Activated T-helper 2 cell treated with anti-CD3 and anti-CD28 coated beads, Interferon-gamma antibody, Interleukin-2, Interleukin-4, amounts not matched to agents 10 μg/mL and 5 μg/mL and 100 μg/mL, durations not matched to agents 14 hours and 24 hours and 36 hours (primary cell): ENCODE measurements at places on chromosomes 13 and 19.
A peak's percentile ranks its signal among the peaks of the same experiment; 100 is the strongest.

- H3K36me3 ChIP-seq: no peaks in the 10 kb centered on the region
- no peaks in the 10 kb centered on the region for H3K27me3 ChIP-seq
Observed at GRCh38 chr13:66965181-66965580, 265.0 kb downstream of the PCDH9 start.

DNA sequence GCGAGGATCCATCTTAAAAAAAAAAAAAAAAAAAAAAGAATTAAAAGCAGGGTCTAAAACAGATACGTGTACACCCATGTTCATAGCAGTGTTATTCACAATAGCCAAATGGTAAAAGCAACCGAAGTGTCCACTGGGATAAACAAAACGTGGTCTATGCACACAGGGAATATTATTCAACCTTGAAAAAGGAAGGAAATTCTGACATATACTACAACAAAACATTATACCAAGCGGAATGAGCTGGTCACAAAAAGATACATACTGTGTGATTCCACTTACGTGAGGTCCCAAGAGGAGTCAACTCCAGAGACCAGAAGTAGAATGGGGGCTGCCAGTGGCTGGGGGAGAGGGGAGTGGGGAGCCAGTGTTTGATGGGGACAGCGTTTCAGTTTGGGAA is 14.7 kb upstream of the ADPRHL1 start:
- no peak for DNase-seq
- H3K36me3 ChIP-seq: peaks cover 17% of the 10 kb centered on the region
- no peak overlapping the region for H3K4me3 ChIP-seq
- peaks cover 2% of the 10 kb centered on the region for H3K4me1 ChIP-seq
- H3K27me3 ChIP-seq: no peaks in the 10 kb centered on the region

DNA sequence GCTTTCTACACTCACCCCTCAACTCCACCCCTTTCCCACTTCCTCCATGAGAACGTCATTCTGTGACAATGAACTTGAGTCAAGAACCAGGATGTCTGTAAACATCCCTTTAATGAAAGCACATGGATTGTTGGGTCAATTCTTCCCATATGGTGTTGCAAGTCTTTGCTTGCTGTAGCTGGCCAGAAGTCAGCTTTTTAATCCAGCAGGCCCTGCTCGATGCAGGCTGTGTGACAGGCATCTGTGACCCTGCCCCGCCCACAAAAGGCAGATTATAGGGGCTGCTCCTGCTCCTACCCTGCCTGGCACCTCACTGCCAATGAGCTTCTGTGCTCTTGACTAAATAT is 78.0 kb downstream of the STARD13 start:
- no peaks in the 10 kb centered on the region for H3K36me3 ChIP-seq
- no peaks in the 10 kb centered on the region for H3K27me3 ChIP-seq
- no peak for DNase-seq

- peak; percentile 83 for DNase-seq
- H3K27me3 ChIP-seq: peaks cover 13% of the 10 kb centered on the region
- peak overlapping the region; percentile 39 for H3K27ac ChIP-seq
Observed at GRCh38 chr19:3275583-3276340, 51.3 kb downstream of the CELF5 start.

DNA sequence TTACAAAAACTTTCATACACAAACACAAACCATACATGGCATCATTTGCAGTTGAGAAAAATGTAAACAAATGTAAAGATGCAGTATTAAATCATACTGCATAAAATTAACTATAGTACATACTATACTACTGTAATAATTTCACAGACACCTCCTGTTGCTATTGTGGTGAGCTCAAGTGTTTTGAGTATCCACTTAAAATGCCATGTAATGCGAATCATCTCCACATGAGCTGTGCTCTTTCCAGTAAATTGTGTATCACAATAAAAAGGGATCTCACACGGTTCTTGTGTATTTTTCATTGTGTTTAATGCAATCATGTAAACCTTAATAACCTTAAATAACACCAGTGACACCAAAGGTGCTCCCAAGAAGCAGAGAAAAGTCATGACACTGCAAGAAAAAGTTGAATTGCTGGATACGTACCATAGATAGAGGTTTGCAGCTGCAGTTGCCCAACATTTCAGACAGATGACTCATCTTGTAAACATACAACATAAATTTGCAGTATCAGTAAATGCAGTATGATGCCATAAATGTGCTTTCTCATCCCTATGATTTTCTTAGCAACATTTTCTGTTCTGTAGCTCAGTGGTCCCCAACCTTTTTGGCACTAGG is 166.6 kb downstream of the RAP2A start:
- H3K27me3 ChIP-seq: peaks cover 2% of the 10 kb centered on the region
- DNase-seq: no peak
- no peaks in the 10 kb centered on the region for H3K4me1 ChIP-seq
- no peak overlapping the region for H3K4me3 ChIP-seq
- no peaks in the 10 kb centered on the region for H3K36me3 ChIP-seq

- no peak overlapping the region for H3K4me3 ChIP-seq
- no peaks in the 10 kb centered on the region for H3K4me1 ChIP-seq
- no peaks in the 10 kb centered on the region for H3K27me3 ChIP-seq
- no peak overlapping the region for H3K27ac ChIP-seq
Observed at GRCh38 chr19:813219-814151, 8.3 kb downstream of the PLPPR3 start.

DNA sequence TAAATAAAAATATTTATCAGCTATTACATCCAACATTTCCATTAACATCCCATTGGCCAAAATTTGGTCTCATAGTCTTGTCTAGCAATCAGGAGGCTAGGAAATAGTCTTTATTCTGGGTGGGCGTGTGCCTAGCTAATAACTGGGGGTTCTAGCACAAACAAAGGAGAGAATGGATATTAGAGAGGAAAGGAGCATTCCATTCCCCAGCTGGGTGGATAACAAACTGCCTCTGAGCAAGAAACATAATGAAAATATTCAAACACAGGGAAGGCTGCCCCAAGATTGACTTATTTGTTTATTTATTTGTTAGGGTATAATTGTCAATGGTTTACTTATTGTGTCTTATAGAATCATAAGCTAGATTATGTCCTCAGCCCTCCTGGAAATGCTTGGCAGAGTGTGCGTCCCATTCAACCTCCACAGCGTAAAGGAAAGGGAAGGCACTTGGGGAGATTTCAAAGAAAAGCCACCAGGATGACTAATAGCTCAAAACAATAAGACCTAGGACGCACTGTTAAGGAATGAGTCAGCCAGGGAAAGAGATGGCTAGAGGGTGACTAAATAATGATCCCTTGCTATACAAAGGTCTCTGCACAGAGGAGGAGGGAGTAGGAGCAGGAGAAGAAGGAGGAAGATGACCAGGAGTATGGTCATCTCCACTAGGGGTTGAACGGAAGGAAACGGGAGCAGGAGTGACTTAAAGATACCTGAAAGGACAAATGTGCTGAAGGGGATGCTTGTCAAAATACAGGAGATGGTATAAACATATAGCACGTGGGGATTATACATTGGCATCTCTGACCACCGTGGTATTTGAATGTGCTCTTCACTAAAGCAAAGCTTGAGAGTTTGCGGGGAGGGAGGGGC is 23.5 kb upstream of the USP12 start:
- H3K4me3 ChIP-seq: no peak overlapping the region
- H3K27me3 ChIP-seq: no peaks in the 10 kb centered on the region
- DNase-seq: no peak
- H3K36me3 ChIP-seq: no peaks in the 10 kb centered on the region
- H3K27ac ChIP-seq: peak overlapping the region; percentile 41

DNA sequence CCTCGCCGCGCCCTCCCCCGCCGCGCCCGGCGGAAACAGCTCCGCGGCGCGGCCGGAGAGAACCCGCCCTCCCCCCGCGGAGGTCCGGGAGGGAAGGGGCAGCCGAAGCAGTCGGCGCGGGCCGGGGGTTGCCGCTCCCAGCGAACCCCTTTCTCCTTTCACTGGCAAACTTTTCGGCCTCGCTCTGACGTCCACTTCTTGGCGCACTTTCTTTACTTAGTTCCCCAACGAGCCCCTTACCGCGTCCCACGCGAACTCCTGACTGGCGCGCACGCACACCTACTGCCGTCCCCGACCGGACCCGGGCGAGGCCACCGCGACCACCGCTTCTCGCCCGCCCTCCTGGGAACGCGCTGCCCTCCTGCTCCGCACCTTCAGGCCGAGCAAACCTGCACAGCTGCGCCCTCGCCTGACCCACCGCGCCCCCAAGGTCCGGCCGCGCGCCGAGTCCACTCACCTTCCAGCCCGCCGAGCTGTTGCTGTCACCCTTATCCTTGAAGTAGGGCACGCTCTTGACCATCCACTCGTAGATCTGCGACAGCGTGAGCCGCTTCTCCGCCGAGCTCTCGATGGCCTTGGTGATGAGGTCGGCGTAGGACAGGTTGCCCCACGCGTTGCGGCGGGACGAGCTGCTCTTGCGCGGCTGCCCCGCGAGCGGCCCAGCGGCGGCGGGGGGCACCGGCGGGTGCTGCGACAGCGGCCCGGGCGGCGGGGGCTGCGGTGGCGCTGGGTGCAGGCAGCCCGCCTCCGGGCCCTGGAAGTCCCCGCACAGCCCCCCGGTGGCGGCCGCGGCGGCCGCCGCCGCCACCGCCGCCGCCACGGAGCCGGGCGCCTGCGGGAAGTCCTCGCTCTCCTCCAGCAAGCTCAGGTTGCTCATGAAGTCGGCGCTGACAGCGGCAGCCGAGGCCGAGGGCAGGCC is 1.1 kb downstream of the FOXO1 start:
- peak overlapping the region; percentile 93 for H3K27ac ChIP-seq
- no peaks in the 10 kb centered on the region for H3K27me3 ChIP-seq
- H3K4me3 ChIP-seq: peak overlapping the region; percentile 86
- peaks cover 41% of the 10 kb centered on the region for H3K4me1 ChIP-seq

DNA sequence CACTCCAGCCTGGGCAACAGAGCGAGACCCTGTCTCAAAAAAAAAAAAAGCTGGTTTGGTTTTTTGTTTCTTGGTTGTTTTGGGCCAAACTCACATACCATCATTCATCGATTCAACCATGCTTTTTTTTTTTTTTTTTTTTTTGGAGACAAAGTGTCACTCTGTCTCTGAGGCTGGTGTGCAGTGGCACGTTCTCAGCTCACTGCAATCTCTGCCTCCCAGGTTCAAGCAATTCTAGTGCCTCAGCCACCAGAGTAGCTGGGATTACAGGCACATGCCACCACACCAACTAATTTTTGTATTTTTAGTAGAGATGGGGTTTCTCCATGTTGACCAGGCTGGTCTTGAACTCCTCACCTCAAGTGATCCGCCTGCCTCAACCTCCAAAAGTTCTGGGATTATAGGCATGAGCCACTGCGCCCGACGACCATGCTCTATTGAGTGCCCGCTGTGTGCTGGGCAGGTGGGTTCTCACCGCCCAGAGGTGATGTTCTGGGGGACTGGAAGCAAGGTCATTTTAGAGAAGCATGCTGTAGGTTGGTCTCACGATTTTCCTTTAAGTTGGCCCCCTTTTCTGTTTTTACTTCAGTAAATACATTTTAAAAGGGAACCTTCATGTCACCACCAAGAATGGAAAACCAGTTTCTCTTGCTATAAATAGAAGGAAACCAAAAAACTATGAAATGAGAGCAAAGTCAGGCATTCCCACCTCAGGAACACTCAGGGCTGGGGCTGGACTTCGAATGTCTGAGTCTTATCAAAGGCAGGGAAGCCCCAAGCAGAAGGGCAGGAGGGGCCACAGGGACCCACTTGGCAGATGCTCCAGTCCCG is 8.3 kb upstream of the JUND start:
- no peak for DNase-seq
- H3K4me3 ChIP-seq: peak overlapping the region; percentile 61
- peaks cover 30% of the 10 kb centered on the region for H3K36me3 ChIP-seq

DNA sequence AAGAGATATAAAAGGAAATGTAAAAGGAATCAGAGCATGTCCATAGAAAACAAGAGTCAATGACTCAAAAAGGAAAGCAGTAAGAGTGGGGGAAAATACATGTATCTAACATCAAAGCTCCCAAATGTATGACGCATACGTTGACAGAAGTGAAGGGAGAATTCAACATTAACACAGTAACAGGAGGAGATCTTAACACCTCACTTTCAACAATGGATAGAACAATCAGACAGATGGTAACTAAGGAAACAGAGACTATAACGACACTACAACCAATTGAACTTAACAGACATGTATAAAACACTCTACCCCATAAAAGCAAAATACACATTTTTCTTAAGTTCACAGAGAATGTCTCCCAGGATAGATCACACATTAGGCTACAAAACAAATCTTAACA is 774.8 kb upstream of the ARGLU1 start:
- DNase-seq: no peak
- H3K27ac ChIP-seq: no peak overlapping the region
- no peaks in the 10 kb centered on the region for H3K36me3 ChIP-seq
- no peak overlapping the region for H3K4me3 ChIP-seq
- no peaks in the 10 kb centered on the region for H3K4me1 ChIP-seq

DNA sequence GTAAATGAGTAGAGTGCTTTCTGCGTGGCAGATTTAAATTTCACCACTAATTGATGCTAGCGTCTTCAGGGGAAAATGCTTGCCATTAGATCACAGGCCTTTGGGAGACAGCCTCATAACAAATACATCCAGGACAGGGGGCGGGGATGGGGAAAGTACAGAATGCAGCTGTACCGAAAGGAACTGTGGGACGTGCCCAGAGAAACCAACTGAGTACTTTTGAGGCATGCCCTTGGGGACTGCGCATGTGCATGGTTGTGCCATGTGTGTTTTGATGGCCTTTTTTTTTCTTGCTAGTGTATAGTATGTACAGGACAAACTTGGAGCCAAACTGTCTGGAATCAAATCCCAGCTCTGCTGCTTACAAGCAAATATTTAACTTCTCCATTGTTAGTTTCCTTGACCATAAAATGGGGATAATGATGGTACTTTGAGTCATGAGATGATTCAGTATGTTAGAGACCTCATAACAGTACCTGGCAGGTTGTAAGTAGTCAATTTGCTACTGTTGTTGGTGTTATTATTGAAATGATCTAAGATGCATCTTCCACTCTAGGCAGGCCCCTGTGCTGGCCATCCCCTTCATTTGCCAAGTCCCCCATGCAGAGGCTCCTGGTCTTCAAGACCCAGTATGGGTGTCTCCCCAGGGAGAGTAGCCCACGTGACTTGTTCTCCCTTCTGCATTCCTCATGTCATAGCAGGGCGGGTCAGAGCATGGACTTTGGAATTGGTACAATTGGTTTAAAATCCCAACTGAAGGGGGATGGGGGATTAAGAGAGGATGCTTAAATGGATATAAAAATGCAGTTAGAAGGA is 68.3 kb upstream of the NPAS1 start:
- H3K27ac ChIP-seq: peak overlapping the region; percentile 47
- DNase-seq: no peak
- peaks cover 28% of the 10 kb centered on the region for H3K36me3 ChIP-seq
- peaks cover 62% of the 10 kb centered on the region for H3K4me1 ChIP-seq
- no peak overlapping the region for H3K4me3 ChIP-seq
